ENCODE measurements at places on chromosomes 7 and 10.

DNA sequence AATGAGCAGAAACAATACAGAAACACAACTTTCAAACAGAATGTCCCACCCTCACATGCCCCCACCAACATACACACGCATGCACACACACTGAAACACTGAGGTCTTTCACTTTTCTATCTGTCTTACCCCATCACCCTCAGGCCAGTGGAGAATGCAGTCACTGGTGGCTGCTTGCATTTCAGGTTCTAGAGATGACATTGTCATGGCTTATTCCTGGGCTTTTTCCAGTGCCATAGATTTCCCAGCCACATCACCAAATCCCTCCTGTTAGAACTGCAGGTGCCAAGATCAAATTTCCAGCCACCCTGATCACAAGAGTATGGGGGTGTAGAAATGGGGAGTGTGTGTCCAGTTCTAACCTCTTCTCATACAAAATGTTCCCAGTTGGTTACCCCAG, 68.4 kb downstream of the CACNA2D1 start:
- DNase-seq: no peak

- DNase-seq: no peak
Observed at GRCh38 chr10:111078505-111079185, 1.8 kb downstream of the ADRA2A start.

GRCh38 chr10:24920907-24921881, 31.2 kb downstream of the PRTFDC1 start:
- DNase-seq: peak; percentile 74

DNA sequence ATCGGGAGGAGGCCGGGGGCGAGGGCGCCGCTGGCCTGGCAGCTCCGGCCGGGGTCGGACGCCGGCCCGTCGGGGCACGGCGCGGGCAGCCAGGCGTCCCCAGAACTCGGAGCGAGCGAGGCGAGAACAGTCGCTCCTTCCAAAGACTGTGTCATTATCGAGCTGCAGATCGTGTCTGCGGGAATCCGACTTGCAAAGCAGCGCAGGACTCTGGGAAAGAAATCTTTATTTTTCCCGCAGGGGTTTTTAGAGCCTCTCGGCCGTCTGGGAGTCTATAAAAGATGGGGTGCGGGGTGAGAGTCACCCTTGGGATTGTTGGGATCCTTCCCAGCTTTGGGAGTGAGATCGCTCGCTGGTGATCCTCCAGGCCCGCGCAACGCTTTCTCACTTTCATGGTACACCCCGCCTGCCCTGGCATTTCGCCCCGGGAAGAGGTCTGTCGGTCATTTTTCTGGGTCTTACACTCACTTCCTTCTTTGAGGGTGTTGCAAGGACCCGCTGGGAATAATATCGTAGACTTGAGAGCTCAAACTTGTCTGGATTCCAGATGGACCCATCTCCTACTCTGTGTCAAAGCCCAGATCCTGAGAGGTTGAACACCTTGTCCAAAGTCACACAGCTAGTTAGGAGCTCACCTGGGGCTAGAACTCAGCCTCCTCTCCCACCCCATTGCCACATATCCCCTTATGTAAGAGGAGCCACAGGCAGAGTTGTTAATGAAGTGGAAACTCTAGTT, 1.0 kb downstream of the UBTD1 start:
- DNase-seq: peak; percentile 24

DNA sequence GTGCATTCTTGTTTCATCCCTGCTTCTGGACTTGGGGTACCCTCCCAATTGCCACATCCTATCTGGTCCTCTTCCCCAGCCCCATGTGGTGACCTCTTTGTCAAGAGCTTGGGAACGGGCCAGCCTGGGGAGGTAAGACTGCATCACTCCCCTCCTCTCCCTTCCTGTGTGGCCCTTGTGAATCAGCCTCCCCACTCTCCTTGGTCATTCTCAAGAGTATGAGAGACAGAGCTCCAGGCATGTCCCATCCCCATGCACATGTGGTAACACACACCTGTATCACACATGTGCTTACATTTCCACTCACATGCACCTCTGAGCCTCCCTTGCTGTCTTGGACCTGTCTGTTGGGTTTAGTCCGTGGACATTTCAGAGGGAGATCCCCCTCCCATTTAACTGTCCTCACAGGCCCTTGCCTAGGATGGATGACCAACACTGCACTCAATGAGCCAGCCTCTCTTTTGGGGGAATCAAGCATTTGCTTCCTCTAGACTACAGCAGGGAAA, 2.6 kb downstream of the MRPL43 start:
- no peak for DNase-seq

- DNase-seq: no peak
Observed at GRCh38 chr10:98302741-98303365, 34.9 kb upstream of the LOXL4 start.

- DNase-seq: no peak
Observed at GRCh38 chr10:112262546-112262945, 20.7 kb upstream of the TECTB start.

DNA sequence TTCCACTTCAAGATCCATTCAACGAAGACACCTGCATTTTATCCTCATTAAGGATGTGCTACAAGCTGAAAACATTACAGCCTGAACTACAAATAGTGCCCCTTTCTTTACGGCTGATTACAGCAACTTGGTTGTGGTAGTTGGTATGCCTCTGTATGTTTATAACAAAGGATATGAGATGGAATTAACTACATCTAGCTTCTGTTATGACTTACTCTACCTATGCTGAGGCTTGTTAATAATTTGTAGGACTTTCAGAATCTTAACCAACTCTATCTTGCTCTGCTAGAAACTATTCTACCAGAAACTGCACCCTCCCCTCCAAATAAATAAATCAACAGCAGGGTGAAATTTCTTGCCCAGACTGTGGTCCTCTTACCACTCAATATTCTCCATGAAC, 448.1 kb downstream of the GRM8 start:
- no peak for DNase-seq

- DNase-seq: no peak
Observed at GRCh38 chr10:76047521-76047920, 616.1 kb downstream of the LRMDA start.

DNA sequence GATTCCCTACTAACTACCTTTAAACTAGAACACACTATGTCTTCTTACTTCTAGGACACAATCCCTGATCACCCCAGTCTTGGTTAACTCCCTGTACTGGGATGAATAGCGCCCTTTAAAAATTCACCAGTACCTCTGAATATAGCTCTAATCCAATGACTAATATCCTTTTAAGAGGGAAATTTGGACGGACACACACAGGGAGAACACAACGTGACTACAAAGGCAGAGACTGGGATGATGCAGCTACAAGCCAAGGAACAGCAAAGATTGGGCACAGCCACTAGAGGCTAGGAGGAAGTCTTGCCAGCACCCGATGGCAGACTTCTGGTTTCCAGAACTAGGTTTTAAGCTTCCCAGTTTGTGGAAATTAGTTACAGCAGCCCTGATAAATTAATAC, 81.4 kb downstream of the MALSU1 start:
- DNase-seq: no peak

DNA sequence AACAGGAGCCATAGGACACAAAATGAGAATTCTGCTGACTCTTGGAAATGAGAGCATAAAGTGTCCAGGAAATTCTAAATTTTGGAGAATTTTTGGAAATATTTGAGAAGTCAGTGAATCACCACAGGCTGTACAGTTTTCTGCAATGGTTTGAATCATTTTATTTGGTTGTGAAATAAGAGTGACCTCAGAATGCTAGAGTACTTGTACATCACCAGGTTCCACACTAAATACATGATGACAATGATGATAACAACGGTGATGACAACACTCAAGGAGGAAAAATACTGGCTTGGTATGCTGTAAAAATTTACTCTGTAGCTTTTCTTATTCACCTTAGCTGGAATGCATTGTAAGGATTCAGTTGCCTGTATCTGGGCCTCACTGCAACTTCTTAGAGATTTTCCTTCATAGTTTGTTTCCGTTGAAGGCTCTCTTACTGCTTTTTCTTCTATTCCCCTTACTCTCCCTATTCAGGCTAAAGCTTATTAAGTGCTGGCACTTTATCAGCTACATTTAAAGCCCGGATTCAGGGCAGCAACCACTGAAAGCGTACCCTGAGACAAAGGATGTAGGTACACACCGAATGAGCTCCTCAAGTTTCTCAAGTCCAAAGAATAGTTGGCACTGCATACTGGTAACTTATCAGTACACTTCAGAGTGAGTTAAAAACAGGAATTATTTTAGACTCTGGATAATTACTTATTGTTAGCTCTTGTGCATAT, 30.2 kb upstream of the NME8 start:
- no peak for DNase-seq

- DNase-seq: no peak
Observed at GRCh38 chr7:148863324-148863723, 20.8 kb downstream of the EZH2 start.

DNA sequence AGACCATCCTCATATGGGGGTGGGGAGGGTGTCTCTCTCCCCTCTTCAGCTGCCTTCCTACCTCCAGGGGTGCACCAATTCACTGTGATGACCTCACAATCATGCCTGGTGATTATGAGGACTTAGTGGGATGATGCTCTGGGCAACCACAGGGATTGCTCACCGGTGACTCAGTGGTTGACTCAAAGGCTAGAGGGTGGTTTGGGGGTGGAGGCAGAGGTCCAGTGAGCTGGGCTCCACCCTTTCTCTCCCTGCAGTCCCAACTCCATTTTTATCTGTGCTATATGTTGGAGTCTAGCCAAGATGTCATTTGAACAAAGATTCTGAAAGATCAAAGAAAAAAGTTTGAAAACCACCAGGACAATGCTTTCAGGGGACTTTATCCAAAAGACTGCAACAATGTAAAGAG, 286.9 kb downstream of the KCNMA1 start:
- peak; percentile 96 for DNase-seq

- DNase-seq: no peak
Observed at GRCh38 chr7:51139796-51140195, 176.8 kb downstream of the COBL start.

DNA sequence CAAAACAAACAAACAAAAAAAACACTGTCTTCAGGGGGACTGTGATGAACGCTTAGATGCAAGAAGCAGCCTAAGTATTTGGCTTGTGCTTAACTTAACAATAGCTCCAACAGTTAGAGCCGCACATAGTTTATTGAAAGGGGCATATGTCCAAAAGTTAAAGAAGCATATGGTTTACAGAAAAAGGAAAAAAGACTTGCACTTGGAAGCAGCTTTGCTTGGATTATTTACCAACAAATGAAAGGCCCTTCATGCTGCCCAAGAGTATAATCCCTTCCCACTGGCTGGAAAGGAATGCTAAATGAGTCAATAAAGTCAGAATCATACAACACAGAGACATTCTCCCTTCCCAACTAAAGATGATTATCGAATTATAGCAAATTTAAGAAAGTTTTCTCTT, 77.9 kb downstream of the GLI3 start:
- no peak for DNase-seq

DNA sequence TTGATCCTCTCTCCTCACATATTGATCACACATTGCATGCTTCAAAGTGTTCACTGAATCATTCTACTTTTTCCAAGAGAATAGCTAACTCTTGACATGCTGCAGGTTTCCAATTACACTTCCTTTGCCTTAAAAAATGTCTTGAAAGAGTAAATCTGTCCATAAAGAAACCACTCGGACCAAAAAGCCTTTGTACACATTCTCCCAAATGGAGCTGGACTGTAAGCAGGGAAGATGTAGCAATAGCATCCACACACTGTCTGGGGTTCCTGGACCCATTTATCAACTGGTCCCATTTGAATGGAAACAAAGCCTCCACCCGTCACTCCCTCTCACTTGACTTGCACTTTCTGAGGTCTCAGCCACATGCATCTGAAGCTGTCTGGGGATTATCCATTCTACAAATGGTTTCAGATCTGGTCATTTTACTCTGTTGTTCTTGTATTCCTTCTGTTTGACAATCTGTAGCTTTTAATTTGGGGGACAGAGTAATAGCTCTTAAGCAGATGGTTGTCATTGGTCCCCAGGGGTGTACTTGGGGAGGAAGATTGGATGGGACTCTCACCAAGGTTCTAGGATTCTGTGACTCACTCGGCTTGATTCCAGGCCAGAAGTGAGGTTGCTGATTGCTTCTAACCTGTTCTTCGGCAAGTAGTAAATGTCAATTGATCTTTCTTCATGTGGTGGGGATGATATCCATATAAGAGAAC, 203.5 kb downstream of the HIBADH start:
- DNase-seq: no peak

GRCh38 chr10:132077091-132077490, 11.3 kb downstream of the JAKMIP3 start:
- DNase-seq: no peak

- DNase-seq: peak; percentile 32
Observed at GRCh38 chr10:84540617-84541288, 212.4 kb downstream of the CCSER2 start.

DNA sequence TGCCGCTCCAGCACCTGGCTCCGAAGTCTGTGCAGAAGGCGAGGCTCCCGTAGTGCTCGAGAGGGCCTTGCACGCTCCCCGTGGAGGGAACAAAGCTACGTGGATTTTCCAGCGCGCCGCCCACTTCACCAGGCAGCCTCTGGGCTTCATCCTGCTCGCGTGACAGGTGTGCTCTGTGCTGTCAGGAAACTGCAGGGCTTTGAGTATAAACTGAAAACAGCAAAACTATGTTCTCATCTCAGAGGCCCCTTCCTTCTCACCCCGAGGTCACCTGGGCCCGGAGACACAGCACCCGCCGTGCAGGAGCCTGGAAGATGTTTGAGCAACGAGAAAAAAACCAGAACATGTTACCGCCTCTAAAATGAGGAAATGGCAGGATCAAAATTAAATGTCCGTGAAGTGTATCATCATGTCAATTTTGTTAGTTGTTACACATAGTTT, 17.6 kb upstream of the GPR146 start:
- no peak for DNase-seq

DNA sequence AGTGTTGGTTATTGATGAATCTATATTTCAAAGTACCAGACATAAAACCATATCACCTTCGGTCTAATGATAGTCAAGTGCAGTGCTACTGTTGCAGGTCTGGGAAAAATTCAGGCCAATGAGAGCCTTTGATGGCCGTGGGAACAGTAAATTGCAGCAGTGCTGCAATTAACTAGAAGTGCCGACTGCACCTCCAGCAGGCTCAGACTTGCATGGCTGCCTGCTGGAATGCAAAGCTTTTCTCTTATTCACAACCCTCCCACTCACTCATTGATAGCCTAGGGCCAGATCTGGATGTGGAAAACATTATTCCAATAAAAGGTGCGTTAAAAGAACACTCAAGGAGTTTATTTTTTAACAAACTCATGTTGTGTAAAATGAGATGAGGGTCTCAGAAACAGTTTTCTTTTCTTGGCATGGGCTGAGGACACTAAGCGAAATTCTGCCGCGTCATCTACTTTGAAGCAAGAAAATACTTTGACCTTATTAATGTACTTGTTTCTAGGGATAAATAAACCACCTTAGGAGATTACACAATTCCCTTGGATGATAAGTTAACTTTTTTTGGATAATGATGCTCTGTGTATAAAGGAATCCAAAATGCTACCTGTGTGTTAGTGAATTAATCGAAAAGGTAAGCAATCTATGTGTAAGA, 17.1 kb downstream of the PLXDC2 start:
- no peak for DNase-seq

DNA sequence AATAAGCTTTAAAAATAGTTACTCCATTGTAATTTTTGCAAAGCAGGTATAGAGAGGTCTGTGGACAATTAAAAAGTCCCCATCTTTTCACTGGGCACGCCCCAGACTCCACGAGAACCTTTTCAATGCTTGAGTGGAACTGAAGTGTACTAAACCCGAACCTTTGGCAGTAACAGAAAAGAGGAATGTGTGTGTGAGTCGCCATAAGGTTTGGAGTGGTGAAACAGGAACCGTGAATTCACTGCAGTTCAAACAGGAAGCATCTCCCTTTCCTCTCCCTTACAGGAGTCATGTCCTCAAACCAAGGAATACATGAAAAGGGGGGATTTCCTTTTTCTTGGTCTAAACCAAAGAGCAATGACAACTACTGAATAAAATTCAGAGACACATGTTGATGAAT, 23.2 kb downstream of the NDUFB2 start:
- DNase-seq: no peak

- no peak for DNase-seq
Observed at GRCh38 chr7:131606346-131607290, 50.2 kb upstream of the PODXL start.
